ENCODE measurements at places on chromosomes 4 and X.

DNA sequence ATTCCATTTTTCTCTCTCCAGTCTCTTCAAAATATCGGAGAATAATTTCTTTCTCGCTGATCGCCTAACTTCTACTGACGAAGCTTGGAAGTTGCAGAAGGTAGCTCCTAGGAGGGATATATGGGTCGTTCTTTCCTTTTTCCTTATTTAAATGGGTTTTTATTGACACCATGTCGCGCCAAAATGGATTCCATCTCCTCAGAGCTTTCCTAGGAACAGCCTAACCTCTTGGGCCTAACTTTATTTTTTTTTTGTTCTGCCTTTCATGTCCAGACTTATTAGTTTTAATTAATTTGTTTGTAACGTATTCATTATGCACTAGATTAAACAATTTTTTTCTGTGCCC is 359.4 kb upstream of the ZCCHC13 start:
- no peak for DNase-seq

- no peak for DNase-seq
These were observed 1.5 kb upstream of the NKX6-1 start for GRCh38 chr4:84500386-84501201.

DNA sequence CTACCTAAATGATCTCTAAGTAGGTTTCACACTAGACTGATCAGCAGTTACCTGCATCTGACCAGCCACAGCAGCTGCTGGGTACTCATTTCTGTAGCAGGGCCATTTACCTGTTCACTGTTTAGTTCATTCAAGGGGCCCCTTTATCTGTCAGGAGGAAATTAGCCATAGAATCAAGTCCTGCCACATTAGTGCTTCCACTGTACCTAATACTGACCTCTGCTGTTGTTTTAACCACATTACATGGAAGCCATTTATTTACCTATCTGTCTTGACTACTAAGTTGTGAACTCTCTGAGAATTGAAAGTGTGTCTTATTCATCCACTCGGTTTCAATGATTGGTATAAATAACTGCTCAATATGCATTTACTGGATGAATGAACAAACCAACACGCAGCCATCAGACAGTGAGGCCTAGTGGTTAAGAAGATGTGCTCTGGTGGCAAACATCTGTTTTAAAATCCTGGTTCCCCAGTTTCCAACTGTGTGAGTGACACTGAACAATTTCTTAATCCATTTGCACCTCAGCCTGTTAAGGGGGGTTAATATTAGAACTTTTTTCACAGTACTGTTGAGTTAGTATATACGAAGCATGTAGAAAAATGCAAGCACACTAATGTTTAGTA is 30.0 kb upstream of the ANXA5 start:
- DNase-seq = no peak

DNA sequence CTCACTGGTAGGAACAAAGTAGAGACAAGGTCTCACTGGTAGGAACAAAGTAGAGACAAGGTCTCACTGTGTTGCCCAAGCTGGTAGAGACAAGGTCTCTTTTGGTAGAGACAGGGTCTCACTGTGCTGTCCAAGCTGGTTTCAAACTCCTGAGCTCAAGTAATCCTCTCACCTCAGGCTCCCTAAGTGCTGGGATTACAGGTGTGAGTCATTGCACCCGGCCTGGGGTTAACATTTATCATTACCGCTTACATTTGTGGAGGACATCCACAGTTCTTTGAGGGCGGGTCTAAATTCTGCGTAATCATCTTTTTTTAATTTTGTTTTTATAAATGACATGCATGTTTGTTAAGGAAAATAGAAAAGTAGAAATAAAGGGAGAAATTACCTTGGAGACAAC is 12.0 kb downstream of the RAB33B start:
- DNase-seq = no peak

DNA sequence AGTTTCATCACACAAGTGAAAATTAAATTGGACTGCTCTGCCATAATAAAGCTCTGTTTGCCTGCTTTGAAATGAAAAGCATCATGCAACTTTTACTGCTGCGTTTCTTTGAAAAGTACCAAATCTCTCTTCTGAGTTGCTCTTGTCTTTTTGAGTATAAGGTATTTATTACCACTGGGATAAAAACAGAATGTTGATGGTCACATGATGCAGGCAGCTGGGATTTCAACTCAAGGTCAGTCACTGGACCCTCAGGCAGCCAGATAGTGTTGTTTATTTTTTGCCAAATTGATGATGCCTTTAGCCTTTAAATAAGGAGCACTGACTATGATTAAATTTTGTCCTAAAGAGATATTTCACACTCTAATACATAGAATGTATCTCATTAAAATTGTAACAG is 32.7 kb downstream of the DMD start:
- no peak for DNase-seq

DNA sequence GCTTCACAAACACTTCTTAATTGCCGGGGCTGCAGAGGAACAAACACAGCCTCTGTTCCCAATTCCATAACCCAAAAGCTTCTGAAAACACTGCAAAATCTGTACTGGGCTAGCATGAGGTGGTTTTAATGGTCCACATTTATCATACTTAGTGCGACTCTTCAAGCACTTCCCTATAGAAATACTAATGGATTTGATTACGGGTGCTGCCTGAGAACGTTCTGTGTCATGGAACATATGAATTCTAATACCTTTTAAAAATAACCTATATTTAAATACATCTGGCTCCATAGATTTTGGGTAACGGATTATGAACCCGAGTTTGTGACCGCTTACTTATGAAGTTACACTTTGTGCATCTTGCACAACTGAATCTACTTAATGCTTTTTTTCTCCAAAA is 35.4 kb upstream of the STS start:
- DNase-seq = no peak

DNA sequence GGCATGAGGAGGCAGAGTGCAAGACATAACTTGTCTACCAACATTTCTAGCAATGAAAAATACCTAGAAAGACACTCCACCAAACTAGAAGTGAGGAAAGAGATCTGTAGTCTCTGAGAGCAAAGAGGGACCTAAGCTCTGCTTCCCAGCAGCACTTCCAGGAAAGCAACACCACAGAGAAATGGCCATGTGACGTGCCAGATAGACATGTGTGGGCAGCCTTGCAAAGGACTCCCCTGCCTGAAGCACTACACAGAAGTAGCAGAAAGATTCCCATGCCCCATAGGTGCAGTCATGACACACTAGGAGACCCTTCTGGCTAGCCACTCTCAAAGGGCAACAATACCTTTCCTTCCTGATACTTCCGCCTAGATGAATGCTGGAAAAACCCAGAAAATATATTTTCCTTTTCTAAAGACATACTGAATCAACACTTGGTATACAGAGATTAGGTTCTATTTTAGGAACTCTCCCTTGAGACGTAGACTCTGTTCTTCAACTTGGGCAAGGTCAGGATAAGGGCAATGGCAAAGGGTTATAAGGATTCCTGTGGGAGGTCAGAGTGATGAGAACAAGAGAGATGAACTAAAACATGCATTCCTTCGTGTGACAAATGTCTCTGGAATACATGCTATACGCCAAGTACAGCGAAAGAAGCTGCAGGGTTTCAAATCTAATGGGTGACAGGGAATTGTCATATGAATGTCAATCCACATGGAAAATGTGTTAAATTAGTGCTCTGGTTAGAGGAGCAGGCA is 187.5 kb upstream of the ETNPPL start:
- DNase-seq = no peak

GRCh38 chr4:6718932-6719610 is 3.1 kb downstream of the BLOC1S4 start:
- DNase-seq = no peak

- no peak for DNase-seq
These were observed 2324.7 kb upstream of the AGA start for GRCh38 chr4:179766938-179767337.

DNA sequence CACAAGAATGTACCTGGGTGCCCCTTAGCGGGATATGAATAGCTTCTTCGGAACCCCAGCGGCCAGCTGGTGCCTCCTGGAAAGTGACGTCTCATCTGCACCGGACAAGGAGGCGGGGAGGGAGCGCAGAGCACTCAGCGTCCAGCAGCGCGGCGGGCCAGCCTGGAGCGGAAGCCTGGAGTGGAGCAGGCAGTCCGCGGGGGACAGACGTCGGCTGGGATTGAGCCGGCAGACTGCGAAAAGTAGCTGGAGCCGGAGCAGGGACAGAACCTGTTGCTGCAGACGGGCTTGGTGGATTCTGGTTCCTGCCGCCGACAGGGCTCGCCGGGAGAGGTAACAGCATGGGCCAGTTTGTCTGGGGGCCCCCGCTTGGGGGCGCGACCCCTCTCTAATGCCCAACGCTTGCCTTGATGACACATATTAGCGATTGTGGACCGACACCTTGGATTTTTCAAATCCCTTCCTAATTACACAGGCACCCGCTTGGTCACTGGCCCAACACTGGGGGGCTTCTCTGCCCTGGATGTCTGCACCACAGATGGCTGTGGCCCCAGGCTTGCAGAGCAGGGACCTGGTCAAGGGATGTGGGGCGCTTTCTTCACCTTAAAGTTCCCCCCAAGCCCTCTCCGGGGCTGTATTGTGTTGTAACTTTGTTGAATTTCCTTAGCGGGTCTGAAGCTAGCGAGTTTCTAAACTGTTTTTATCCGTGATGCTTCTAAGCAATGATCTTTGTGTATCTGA is at the start of gene NPFFR2:
NPFFR2 (plus strand) TSS at position 133 of the 741 bp plus-strand sequence. CDS start 96,592 bp downstream, outside the sequence.
- DNase-seq = no peak

- no peak for DNase-seq
These were observed 74.3 kb downstream of the DCHS2 start for GRCh38 chr4:154417373-154417673.

DNA sequence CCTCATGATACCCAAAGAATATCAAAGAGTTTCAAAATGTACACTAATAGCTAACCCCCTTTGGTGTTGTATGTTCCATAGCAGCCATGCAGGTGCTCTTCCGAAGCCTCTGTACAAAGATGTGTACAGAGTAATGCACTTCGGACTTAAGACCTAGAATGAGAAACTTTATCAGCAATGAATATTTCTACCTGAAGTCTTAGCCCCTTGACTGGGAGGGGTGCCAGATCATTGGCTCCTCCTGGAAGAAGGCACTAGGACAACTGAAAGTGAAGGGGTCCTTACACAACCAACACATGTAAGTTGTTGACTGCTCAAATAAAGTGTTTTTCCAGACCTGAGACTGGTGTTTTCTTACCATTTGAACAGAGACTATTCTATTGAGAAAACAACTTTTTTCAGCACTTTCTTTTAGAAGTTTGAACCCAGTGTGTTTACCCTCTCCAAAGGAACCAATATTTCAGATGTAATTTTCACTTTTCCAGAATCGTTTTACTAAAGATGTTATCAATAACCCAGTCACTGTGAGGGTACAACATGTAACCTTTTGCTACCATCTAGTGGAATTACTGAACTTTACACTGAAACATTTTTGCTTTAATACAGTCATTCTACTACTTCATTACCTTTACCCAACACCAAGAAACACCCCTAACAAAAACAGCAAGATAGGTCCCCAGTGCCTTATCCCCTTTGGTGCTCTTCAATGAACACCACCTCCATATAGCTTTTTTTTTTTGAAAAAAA is 33.3 kb upstream of the PRDX4 start:
- peak; percentile 4 for DNase-seq

- peak; percentile 5 for DNase-seq
These were observed 264.3 kb downstream of the NPFFR2 start for GRCh38 chr4:72295966-72296557.

GRCh38 chrX:46254641-46255040 is 290.6 kb downstream of the ZNF674 start:
- DNase-seq = no peak

DNA sequence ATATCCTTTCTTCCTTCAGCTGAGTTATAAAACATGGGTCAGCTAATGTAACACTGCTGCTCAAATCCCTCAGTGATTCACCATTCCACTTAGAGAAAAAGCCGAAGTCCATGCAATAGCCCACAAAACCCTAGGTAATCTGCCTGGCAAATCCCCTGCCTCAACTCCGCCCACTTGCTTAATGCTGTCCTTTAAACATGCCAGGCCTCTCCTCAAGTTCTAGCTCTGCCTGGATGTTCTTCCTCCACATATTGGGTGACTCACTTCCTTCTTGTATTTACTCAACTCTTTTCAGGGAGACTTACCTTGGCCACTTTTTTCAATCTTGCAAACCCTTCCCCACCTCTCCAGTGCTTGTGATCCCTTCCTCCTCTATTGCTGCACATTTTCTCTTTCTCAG is 89.8 kb downstream of the EMCN start:
- no peak for DNase-seq

DNA sequence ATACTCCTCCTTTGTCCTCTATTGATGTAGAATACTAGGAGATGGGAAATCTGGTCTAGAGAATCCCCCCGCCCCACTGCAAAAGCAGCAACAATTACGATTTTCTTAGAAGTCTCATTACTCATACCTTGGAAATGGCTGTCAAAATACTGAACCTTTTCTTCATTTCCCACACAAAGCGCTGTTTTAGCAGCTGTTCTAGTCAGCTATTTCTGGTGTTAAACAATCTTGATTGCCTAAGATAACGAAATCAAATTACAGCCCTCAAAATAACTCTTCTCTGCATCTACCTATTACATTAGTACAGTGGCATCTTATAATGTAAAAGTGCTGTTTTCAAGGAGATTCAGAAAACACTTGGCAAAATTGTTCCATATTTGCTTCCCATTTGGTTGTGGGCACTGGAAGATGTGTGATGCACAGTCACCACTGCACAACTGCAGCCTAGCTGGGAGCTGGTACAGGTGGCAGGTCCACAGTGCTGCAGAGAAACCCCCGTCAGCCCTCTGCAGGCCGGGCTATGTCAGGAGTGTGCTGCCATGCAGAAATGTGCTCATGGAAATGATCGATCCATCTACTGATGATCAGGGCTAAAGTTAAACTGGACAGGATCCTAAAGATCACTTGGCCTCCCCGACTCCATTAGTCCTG is 50.4 kb downstream of the TBC1D9 start:
- no peak for DNase-seq

GRCh38 chr4:137070614-137071013 is 461.7 kb downstream of the PCDH18 start:
- no peak for DNase-seq

Data from T47D (cell line).